ENCODE measurements at places on chromosomes 11 and 22. TPM values are rescaled to one million over a fixed set of nuclear protein-coding genes. Genes with fewer than 3 reads are reported as not detected.

- no peaks in the 10 kb centered on the region for H3K27me3 ChIP-seq
- DNase-seq = no peak
- peak overlapping the region; percentile 8 for H3K27ac ChIP-seq
- no peak overlapping the region for H3K4me3 ChIP-seq
- H3K36me3 ChIP-seq = no peaks in the 10 kb centered on the region
- peaks cover 64% of the 10 kb centered on the region for H3K4me1 ChIP-seq
Observed at GRCh38 chr11:3051196-3052108, 5.8 kb downstream of the CARS1 start.

DNA sequence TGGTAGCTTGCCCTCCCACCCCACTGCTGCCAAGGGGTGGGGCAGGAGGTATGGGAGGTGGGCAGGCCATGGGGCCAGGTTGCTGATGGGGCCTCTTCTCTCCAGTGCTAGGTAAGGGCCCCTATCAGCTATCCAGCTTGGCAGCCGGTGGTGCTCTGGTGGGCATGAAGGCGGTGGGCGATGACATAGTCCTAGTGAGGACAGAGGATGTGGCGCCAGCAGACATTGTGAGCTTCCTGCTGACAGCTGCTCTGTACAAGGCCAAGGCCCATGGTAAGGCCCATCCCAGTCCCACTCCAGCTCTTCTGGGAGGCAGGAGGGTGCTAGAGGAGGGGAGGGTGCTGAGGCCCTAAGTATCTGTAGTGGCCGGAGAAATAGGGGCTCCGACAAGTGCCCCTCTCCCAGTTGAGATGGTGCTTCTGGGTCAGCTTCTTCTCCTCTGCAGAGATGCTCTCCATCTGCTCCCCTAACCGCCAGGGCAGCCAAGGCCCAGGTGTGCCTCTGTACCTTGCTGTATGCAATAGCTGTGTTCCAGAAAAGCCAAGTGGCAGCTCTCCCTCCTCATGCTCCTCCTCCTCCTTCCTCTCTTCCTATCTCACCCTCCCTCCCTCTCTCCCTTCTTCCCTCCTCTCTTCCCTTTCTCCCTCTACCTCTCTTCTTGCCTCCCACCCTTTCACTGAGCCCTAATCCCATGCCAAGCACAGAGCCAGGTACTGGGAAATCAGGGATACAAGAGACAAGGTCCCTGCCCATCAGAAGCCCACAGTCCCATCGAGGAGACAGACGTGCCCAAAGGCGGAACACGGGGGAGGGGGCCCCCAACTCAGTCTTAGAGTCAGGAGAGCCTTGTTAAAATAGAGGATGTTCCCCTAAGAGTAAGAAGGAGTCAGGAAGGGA is 55.3 kb downstream of the OTOG start:
- no peak for DNase-seq
- H3K4me1 ChIP-seq = no peaks in the 10 kb centered on the region
- H3K36me3 ChIP-seq = no peaks in the 10 kb centered on the region
- no peaks in the 10 kb centered on the region for H3K27me3 ChIP-seq

GRCh38 chr11:125111343-125112207 is at the start of gene TMEM218:
Gene TMEM218, minus strand, starts transcription at chr11:125111626. Its CDS starts 9,385 bp downstream, at chr11:125102241.
- H3K36me3 ChIP-seq = no peaks in the 10 kb centered on the region
- no peaks in the 10 kb centered on the region for H3K4me1 ChIP-seq
- H3K4me3 ChIP-seq = peak within 1 kb of the TSS; percentile 58
- peak within 1 kb of the TSS; percentile 87 for H3K27ac ChIP-seq
- no peaks in the 10 kb centered on the region for H3K27me3 ChIP-seq

DNA sequence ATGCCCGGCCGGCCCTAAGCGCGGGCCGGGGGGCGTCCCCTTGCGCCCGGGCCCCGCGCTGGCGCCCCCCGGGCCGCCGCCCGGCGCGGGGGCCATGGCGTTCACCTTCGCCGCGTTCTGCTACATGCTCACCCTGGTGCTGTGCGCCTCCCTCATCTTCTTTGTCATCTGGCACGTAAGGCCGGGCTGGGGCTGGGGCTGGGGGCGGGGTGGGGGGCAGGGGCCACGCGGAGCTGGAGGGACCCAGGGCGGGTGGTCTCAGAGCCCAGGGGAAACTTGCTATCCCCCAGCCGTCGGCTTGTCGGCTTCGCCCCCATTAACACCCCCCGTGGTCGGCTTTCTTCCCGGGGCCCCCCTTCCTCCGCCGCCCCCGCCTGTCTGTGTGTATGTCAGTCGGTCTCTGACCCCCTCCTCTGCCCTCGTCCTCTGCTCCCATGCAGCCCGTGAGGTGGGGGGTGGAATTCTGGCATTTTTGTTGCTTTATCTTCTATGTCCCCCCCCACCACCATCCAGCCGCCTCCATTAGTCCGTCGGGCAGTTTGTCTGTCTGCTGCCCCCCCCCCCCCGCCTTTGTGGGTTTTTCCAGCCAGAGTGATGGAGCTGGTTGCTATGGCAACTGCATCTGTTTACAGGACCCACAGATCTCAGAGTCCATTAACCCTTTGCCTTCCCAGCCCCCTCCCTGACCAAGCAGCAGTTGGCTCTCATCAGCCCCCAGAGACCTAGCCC is 552 bp downstream of the CNIH2 start:
- peaks cover 3% of the 10 kb centered on the region for H3K4me1 ChIP-seq
- peaks cover 37% of the 10 kb centered on the region for H3K36me3 ChIP-seq
- H3K4me3 ChIP-seq = no peak overlapping the region
- no peak overlapping the region for H3K27ac ChIP-seq
- no peaks in the 10 kb centered on the region for H3K27me3 ChIP-seq

The KDM4F gene
- not detected for total RNA-seq

The ALDH3B2 gene
- total RNA-seq = 0.94 TPM

The TRMU gene
- 34.1 TPM for total RNA-seq

The XBP1 gene
- total RNA-seq = 194 TPM

DNA sequence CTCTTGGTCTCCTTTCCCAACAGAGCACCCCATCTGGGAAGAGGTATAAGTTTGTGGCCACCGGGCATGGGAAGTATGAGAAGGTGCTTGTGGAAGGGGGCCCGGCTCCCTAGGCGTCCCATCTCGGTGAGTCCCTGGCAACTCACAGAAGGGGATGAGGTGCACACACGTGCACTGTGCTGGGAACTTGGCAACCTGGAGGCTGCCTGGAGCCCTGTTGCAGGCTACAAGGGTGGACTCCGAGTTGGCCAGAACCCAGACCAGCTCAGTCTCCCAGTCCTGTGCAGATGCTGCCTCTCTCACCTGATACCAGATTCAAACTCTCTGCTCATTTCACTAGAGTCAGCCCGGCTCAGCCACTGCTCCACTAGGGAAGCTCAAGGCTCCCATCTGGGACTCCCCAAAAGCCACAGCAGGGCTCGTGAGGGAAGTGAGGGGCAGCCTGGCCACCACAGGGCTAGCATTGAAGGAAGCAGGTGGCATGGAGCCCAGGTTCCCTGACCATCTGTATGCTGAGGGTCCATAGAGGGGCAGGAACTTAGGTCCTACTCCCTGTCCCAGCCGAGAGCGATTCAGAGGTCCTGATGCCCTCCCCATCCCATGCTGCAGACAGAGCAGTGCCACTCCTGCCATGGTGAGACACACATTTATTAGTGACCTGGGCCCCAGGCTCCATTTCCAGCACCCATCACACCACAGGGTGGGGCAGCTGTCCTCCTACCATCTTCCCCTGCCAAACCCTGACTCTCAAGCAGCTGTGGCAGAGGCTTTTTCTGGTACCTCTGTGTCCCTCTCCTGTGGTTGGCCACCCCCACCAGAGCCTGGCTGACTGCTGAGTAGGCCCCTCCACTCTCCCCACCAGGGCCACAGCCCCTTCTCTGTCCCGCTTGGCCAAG is 4.0 kb downstream of the PRR33 start:
- no peak overlapping the region for H3K4me3 ChIP-seq
- H3K27me3 ChIP-seq = peaks cover 30% of the 10 kb centered on the region
- no peaks in the 10 kb centered on the region for H3K36me3 ChIP-seq
- H3K27ac ChIP-seq = no peak overlapping the region
- peak; percentile 16 for DNase-seq

The GTSE1 gene
- 6.4 TPM for total RNA-seq

- DNase-seq = no peak
- H3K36me3 ChIP-seq = no peaks in the 10 kb centered on the region
- no peak overlapping the region for H3K27ac ChIP-seq
- H3K4me1 ChIP-seq = no peaks in the 10 kb centered on the region
- no peak overlapping the region for H3K4me3 ChIP-seq
- no peaks in the 10 kb centered on the region for H3K27me3 ChIP-seq
Observed at GRCh38 chr22:33327348-33327860, 269.2 kb upstream of the SYN3 start.

The NPTXR gene
- total RNA-seq = 4.5 TPM

DNA sequence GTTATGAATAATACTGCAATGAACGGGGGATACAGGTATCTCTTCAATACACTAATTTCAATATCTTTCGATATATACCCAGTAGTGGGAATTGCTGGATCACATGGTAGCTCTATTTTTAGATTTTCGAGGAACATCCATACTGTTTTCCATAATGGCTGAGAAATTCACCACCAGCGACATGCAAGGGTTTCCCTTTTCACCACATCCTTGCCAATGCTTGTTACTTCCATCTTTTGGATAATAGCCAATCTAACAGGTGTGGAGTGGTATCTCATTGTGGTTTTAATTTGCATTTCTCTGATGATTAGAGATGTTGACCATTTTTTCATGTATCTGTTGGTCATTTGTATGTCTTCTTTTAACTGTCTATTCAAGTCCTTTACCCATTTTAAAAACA is 5.9 kb downstream of the IL10RA start:
- H3K27ac ChIP-seq = no peak overlapping the region
- no peaks in the 10 kb centered on the region for H3K27me3 ChIP-seq
- H3K4me3 ChIP-seq = peak overlapping the region; percentile 68

The PIWIL4 gene
- 1.3 TPM for total RNA-seq

The DEFB131B gene
- total RNA-seq = not detected

- no peak for DNase-seq
- no peaks in the 10 kb centered on the region for H3K36me3 ChIP-seq
Observed at GRCh38 chr11:14094481-14095037, 132.0 kb downstream of the SPON1 start.

The GLYAT gene
- total RNA-seq = not detected

GRCh38 chr11:46256540-46257001 is 20.9 kb upstream of the CREB3L1 start:
- DNase-seq = no peak
- H3K4me3 ChIP-seq = no peak overlapping the region
- H3K4me1 ChIP-seq = no peaks in the 10 kb centered on the region
- H3K27me3 ChIP-seq = no peaks in the 10 kb centered on the region

The OOSP2 gene
- not detected for total RNA-seq

GRCh38 chr22:42959576-42960509 is 55.1 kb downstream of the PACSIN2 start:
- no peak for DNase-seq
- H3K27me3 ChIP-seq = no peaks in the 10 kb centered on the region
- peaks cover 22% of the 10 kb centered on the region for H3K4me1 ChIP-seq
- H3K27ac ChIP-seq = peak overlapping the region; percentile 68

The MMP27 gene
- not detected for total RNA-seq

DNA sequence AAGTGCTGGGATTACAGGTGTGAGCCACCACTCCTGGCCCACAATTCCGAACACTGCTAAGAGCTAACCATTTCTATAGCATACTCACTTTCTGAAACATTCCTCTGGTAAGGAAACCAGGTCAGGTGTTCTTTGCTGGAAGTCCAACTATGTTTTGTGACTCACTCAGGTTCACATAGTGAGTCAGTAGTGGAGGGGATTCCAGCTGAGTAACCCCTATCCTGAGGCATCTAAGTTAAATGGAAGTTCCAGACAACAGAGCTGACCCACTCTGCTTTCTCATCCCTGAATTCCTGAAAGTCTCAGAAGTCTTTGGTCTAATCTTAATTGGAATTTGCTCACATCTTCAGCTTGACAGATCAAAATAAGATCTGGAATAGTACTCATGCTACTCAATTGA is 3.0 kb upstream of the CHRNA10 start:
- no peak overlapping the region for H3K27ac ChIP-seq
- H3K4me3 ChIP-seq = no peak overlapping the region
- H3K27me3 ChIP-seq = no peaks in the 10 kb centered on the region
- DNase-seq = no peak

- H3K27me3 ChIP-seq = no peaks in the 10 kb centered on the region
- H3K4me3 ChIP-seq = no peak overlapping the region
- DNase-seq = no peak
- no peak overlapping the region for H3K27ac ChIP-seq
- H3K4me1 ChIP-seq = no peaks in the 10 kb centered on the region
Observed at GRCh38 chr11:125247431-125247830, 82.9 kb downstream of the PKNOX2 start.

GRCh38 chr22:32649515-32650200 is 151.8 kb upstream of the TIMP3 start:
- H3K4me3 ChIP-seq = no peak overlapping the region
- H3K27ac ChIP-seq = peak overlapping the region; percentile 18
- no peak for DNase-seq
- H3K27me3 ChIP-seq = no peaks in the 10 kb centered on the region

GRCh38 chr11:28470180-28470579 is 362.0 kb downstream of the METTL15 start:
- DNase-seq = no peak
- H3K27me3 ChIP-seq = no peaks in the 10 kb centered on the region
- no peaks in the 10 kb centered on the region for H3K4me1 ChIP-seq

GRCh38 chr11:108847298-108847990 is 182.6 kb downstream of the DDX10 start:
- H3K27ac ChIP-seq = no peak overlapping the region
- no peaks in the 10 kb centered on the region for H3K27me3 ChIP-seq
- no peaks in the 10 kb centered on the region for H3K36me3 ChIP-seq
- no peak for DNase-seq

- H3K27me3 ChIP-seq = no peaks in the 10 kb centered on the region
- DNase-seq = no peak
- H3K27ac ChIP-seq = no peak overlapping the region
- no peaks in the 10 kb centered on the region for H3K4me1 ChIP-seq
Observed at GRCh38 chr11:126172596-126173038, 38.8 kb downstream of the RPUSD4 start.

The MCAM gene
- total RNA-seq = 59.5 TPM

- no peak overlapping the region for H3K4me3 ChIP-seq
- no peak for DNase-seq
- no peaks in the 10 kb centered on the region for H3K27me3 ChIP-seq
Observed at GRCh38 chr22:27970596-27971220, 51.7 kb upstream of the PITPNB start.

The CYP2D6 gene
- total RNA-seq = 1.1 TPM

- no peaks in the 10 kb centered on the region for H3K36me3 ChIP-seq
- no peaks in the 10 kb centered on the region for H3K27me3 ChIP-seq
Observed at GRCh38 chr11:34620202-34620601, 691 bp upstream of the EHF start.

GRCh38 chr11:43602670-43603069 is 77.9 kb upstream of the HSD17B12 start:
- no peak for DNase-seq
- H3K4me1 ChIP-seq = no peaks in the 10 kb centered on the region
- H3K27me3 ChIP-seq = peaks cover 4% of the 10 kb centered on the region

The MAPK11 gene
- 15.1 TPM for total RNA-seq

GRCh38 chr11:1055109-1055703 is 18.7 kb upstream of the MUC6 start:
- no peak for DNase-seq
- no peak overlapping the region for H3K27ac ChIP-seq
- H3K4me3 ChIP-seq = no peak overlapping the region
- no peaks in the 10 kb centered on the region for H3K36me3 ChIP-seq
- H3K27me3 ChIP-seq = no peaks in the 10 kb centered on the region

The PRRG4 gene
- total RNA-seq = 12.6 TPM

- no peak for DNase-seq
- H3K4me1 ChIP-seq = peaks cover 35% of the 10 kb centered on the region
- no peak overlapping the region for H3K4me3 ChIP-seq
Observed at GRCh38 chr11:12088047-12088481, 22.3 kb upstream of the MICAL2 start.

The DRD4 gene
- 0.29 TPM for total RNA-seq

GRCh38 chr11:2481253-2481652 is 36.4 kb downstream of the KCNQ1 start:
- no peak overlapping the region for H3K4me3 ChIP-seq
- no peak for DNase-seq
- no peaks in the 10 kb centered on the region for H3K27me3 ChIP-seq
- no peaks in the 10 kb centered on the region for H3K4me1 ChIP-seq

The OR4A16 gene
- not detected for total RNA-seq

Data from left lung (tissue), 14 donors.